WTC11 (cell line): ENCODE measurements at places on chromosomes 3 and 15.

- no peak for DNase-seq
Measured at GRCh38 chr15:80870893-80871292, 91.7 kb downstream of the CEMIP start.

- DNase-seq, result no peak
Measured at GRCh38 chr3:168984872-168985271, 678.6 kb downstream of the MECOM start.

GRCh38 chr15:41116962-41117252 is 827 bp upstream of the INO80 start:
- no peak for DNase-seq

DNA sequence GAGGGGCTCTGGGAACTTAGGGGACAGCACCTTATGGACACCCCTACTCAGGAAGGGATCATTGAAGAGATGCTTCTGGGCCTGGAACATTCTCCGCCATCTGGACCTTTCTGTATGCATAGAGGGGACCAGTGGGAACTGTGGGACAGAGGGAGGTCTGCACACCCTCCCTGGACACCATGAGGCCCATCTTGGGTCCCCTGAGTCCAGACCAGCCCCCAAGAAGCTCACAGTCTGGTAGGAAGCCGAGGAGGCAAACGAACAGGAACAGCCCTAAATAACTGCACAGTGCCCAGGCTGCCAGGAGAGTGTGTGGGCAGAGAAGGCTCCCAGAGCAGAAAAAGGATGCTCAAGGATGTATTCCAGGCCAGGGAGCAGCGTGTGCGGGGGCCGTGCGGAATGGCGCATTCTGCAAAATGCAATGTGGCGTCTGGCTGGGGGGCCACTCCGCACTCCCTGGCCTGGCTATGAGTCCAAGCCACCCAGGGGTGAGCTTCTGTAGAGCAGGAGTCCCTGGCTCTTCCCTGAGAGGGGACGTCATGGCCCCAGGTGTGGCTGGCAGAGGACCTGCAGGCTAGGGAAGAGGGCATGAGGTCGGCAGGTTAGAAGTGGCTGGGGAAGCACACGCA is 24.5 kb upstream of the KLF13 start:
- DNase-seq, result no peak

DNA sequence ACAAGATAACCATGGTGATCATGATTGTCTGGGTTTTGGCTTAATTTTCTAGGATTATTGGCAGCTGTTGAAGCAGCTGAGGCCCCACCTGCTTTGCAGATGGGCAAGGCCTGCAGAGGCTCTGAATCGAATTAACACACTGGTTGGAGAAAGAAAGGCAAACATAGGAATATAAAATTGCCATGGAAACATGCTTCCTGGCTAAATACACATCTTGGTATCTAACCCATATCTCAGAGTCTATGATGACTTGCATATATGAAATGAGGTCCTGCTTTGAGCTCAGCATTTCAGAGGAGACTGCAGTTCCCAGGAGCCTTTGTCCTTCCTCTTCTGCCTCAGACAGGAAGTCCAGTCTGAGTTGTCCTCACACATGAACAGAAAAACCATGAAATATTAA is 24.3 kb upstream of the SV2B start:
- DNase-seq, result no peak

DNA sequence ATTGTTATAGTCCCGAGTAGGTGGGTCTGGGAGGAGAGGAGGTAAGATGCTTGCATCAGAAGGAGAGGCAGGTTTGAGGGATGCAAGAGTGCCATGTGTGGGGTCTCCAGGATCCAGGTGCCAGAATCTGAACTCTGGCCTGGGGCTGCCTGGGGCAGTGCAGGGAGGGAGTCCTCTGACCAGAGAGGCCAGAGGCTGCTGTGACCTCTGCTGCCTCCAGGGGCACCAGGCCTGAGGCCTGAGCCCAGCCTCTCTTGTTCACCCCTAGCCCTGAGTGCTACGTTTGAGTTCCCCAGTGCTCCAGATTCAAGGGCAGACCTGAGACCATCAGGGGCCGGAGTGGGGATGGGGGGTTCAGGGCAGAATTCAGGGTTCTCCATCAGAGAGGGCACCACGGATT is 7.4 kb downstream of the SLC38A3 start:
- DNase-seq, result peak; percentile 50

DNA sequence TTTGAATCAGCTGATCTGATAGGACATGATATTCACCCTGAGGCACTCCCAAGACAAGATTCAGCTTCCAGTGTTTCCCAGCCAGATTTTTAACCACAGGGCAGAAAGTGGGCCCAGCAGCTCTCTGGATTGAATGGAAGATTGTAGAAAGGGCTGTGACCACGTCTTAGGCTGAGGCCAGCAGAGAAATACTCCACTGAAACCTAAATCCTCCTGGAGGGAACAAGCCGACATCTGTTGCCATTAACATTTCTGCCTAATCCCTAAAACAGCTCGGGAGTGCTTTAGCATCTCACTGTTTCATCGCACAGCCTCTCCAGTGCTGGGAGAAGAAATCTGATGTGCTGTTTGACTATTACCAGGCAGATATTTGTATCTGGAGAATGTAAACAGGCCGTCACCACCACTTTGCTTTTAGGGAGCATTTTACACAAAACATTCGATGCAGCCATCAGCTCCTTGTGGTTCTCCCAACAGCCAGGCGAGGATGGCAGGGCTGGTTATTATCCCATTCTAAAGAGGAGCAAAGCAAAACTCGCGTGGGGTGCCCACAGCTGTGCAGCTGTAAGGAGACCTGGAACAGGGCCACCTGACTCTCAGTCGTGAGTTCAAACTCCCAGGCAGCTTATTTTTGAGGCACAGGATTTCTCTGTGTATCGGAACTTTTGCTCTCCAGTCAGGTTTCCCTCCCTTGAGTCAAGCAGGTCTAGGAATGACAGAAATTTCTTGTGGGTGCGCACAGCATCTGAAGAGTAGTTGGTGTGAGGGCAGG is 117.4 kb downstream of the LIPC start:
- no peak for DNase-seq

GRCh38 chr3:177557548-177557947 is 360.3 kb upstream of the TBL1XR1 start:
- no peak for DNase-seq
